ENCODE measurements at places on chromosomes 7 and 10.

DNA sequence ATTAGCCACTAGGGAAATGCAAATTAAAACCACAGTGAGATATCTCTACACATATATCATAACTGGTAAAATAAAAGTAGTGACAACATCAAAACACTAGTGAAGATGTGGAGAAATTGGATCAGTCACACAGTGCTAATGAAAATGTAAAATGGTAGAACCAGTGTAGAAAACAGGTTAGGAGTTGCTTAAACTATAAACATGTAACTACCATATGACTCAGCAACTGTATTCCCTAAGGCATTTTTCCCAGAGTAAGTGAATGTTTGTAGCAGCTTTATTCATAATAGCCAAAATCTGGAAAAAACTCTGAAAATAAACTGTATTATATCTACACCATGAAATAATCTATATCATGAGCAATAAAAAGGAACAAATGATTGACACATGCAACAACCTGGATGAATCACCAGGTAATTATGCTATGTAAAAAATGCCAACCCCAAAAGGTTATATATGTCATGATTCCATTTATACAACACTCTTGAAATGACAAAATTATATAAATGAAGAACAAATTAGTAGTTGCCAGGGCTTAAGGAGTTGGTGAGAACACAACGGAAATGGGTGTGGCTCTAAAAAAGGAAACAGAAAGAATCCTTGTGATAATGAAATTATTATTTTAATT, 22.8 kb downstream of the SLC25A40 start:
- DNase-seq, result no peak

DNA sequence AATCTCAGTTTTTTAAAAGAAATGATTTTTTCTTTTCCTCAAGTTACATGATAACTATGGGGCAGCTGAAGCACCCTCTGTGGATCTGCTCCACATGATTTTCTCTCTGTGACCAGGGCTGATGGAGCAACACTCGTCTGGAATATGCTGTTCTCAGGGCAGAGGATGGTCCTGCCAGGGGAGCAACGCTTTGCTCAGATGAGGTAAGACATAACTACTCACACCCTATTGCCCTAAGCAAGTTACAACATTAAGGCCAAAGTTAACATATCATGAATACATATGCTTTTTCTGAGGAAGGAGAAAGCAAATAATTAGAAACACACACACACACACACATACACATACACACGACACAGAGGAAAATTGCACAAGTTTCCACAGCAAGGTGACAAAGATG, 71.4 kb downstream of the CALCR start:
- DNase-seq, result no peak

DNA sequence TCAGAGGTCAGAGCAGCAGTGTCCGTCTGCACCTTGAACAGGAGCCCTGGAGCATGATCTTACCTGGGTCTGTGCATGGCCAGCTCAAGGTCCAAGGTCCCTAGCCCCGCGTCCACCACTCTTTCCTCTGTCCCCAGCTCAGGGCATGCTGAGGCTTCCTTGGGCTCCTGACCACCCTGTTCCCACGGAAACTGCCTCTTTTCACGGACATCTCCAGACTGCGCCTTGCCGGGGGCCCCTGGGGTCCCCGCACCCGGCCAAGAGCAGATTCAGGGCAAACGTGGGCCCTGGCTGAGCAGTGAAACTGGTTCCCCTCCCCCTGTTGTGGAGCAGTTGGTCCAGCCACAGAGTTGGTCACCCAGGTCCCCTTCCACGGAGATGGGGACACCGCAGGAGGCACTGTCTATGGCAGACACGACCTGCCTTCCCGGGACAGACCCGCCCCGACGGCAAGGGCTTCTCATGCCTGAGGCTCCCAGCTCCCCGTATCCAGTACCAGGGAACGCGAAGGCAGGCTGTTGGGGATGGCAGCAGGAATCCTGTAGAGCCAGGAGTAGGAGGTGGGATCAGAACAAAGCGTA, 217.4 kb upstream of the PPP2R2D start:
- no peak for DNase-seq

- no peak for DNase-seq
Observed at GRCh38 chr7:45240273-45240771, 82.7 kb downstream of the RAMP3 start.

- no peak for DNase-seq
Observed at GRCh38 chr7:90666186-90666585, 70.1 kb downstream of the CDK14 start.

GRCh38 chr7:107463139-107464078, 6.4 kb upstream of the GPR22 start:
- peak; percentile 39 for DNase-seq

DNA sequence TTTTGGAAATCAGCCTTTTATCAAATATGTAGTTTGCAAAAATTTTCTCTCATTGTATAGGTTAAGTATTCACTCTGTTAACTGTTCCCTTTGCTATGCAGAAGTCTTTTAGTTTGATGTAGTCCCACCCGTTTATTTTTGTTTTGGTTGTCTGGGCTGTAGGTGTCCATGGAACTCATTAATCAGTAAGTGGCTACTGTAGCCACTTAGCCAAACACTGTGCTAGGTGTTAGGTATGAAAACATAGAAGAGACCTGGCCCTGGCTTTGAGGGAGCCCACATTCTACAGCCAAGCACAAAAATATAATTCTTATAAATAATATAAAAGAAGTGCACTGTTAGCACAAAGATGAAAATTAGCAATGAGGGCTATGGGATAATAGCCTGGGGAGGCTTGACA, 133.5 kb downstream of the ETV1 start:
- no peak for DNase-seq

- no peak for DNase-seq
Observed at GRCh38 chr7:115578576-115578975, 452.0 kb downstream of the TFEC start.

DNA sequence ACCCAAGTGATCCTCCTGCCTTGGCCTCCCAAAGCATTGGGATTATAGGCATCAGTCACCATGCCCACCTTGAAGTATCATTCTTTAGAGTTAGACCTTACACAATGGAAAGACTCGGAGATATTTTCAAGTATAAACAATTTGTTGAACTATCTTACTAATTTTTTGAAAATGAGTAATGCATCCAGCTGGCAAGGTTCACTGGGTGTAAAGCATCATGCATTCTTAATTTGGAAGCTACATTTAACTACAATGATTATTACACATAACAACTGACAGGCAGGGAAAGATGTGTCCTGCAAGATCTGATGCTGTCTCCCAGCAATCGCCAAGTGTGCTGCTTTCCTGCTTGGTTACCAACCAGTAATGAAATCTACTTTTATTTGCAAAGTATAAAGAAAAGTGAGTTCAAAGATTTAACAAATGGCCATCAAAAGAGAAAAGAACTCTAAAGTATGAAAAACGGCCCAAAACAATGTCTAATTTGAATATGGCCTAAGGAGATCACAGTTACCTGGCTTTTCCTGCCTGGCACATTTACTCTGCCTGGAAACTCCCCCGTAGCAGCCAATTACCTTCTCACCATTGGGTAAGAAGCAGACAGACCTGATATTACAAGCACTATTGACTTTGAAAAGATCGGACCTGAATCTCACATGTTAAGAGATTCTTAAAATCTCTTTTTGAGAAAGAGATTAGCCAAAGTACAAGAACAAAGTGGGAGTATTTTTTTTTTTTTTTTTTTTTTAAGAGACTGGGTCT, 59.3 kb upstream of the NMT2 start:
- no peak for DNase-seq

GRCh38 chr7:94442639-94443038, 47.9 kb downstream of the COL1A2 start:
- DNase-seq, result no peak

- no peak for DNase-seq
Observed at GRCh38 chr10:123681285-123681684, 15.1 kb downstream of the GPR26 start.

DNA sequence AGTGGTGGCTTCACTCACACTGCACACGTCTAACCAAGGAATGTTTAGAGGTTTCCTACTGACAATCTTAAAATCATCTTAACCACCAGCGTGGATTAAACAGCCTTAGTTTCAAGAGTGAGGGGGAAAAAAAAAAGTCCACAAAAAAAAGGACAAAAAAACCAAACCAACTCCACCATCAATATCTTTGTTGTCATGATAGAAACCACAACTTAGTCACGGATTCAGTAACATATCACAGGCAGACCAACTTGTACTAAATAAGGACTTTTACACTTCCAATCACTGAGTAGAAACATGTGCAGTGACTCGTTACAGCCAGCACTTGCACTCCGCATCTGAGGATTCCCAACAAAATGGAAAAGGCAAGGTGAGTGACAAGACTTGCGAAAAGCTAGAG, 46.5 kb downstream of the FAM171A1 start:
- no peak for DNase-seq

DNA sequence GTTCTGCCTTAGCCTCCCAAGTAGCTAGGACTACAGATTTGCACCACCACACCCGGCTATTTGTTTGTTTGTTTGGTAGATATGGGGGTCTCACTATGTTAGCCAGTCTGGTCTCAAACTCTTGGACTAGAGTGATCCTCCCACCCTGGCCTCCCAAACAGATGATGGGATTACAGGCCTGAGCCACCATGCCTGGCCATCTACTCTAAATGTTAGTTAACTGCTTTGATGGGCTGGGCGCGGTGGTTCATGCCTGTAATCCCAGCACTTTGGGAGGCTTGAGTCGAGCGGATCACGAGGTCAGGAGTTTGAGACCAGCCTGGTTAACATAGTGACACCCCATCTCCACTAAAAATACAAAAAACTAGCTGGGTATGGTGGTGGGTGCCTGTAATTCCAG, 74.8 kb downstream of the SEPTIN14 start:
- no peak for DNase-seq

- DNase-seq, result peak; percentile 62
Observed at GRCh38 chr10:11823122-11823988, at the start of gene PROSER2. TSS of gene PROSER2 (plus strand) at chr10:11823356. CDS start at chr10:11852078, 28,722 bp downstream.

DNA sequence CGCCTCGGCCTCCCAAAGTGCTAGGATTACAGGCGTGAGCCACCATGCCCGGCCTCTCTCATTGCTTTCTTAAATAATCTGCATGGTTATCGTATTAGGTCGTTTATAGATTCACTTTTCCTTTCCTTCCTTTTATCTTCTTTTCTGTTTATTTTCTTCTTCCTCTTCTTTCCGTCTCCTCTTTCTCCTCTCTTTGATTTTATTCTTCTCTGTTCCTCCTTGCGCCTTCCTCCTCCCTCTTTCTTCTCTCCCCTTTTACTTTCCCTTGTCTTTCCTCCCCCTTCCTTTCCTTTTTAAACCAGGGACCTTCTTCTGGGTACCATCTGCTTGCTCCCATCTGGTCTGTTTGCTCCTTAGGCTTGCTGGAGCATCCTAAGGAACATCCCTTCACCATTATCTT, 18.6 kb downstream of the MLLT10 start:
- DNase-seq, result no peak

DNA sequence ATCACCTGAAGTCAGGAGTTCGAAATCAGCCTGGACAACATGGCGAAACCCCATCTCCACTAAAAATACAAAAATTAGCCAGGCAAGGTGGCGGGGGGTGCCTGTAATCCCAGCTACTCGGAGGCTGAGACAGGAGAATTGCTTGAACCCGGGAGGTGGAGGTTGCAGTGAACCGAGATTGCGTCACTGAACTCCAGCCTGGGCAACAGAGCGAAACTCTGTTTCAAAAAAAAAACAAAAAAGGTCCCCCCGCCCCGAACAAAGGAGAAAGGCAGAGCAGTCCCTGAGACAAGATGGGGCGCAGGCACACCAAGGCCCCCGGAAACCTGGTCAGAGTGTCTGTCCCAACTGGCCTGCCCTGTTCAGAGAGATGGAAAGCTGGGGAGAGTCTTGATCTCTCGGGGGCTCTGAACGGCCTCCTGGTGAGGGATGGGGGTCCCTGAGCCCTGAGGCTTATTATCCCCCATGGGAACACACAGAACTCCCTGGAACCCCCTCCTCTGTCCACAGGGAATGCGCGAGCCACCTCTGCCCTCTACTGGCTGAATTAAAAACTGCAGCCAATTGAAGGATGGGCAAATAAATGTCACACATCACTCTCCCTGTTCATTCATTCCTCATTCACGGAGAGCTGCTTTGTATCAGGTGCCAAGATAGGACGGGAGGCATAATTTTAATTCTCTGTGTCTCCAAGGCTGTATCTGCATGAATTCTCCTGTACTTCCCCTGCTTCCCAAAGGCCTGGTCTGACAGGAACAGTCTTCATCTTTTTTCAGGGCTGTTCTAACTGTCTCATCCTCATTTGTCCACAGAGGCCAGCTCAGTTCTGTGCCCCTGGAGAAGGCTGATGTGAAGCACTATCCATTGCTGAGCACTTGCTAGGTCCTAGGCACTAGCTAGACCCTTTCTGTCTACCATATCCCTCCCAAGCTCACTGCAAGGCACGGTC, 28.9 kb downstream of the MAT1A start:
- peak; percentile 42 for DNase-seq

DNA sequence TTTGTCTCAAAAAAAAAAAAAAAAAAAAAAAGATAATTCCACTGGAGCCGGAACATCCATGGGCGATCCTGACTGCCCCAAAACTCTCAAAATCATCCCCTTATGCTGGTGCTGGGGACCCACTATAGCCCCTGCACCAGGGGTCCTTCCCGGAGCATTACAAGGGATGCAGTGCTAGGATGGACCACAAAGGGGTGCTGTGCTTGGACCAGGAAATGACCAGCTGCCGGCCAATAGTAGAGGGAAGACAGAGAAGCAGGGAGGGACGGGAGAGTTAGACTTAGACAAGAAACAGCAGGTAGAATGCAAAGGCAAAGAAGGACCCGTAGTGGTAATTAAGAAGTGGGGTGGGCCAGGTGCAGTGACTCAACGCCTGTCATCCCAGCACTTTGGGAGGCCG, 40.5 kb downstream of the RCC1L start:
- DNase-seq, result no peak

- no peak for DNase-seq
Observed at GRCh38 chr7:45920502-45921380, at the start of gene IGFBP3. TSS of gene IGFBP3 (minus strand) at chr7:45921272. CDS start at chr7:45921140, 132 bp downstream.

DNA sequence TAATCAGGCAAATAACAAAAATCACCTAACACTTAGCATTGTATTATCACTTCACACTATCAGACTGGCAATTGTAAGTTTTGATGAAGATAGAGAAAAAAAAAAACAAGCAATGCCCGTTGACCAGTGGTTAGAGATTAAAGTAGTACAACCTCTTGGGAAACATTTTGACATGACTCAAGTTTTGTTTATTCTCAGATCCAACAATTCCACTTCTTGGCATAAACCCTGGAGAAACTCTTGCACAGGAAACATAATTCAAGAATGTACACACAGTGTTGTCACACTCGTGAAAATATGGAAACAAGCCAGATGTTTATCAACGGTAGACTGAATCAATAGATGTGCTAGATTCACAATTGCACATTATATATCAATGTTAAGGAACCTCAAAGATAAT, 37.2 kb downstream of the FRMD4A start:
- DNase-seq, result no peak

DNA sequence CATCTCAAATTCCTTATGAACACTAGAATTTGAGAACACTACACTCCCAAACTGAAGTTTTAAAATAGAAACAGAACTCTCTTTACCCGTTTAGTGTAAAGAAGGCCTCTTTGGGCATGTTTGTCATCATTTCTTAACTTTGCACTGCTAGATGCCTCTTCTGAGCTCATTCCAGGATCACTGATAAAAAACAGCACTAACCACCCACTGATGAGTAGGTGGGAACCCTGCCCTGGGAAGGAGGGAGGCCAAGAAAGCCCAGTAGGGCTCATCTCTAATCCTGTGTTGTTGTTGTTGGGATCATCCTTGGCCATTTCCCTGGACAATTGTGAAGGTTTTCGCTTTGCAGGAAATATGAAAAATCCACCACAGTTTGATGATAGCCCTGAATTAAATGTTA, 68.2 kb downstream of the CUBN start:
- DNase-seq, result no peak
